Immature natural killer cell (primary cell): ENCODE measurements at places on chromosomes 3 and 15. TPM values are rescaled to one million over a fixed set of nuclear protein-coding genes. Genes with fewer than 3 reads are reported as not detected.

Gene MCF2L2
- polyA plus RNA-seq = 0.21 TPM

Gene TMEM40
- 7.0 TPM for polyA plus RNA-seq

Gene MKRN3
- not detected for polyA plus RNA-seq

Gene ROPN1B
- polyA plus RNA-seq = not detected

Gene TRIM42
- polyA plus RNA-seq = not detected

Gene RPP25
- 1.4 TPM for polyA plus RNA-seq

Gene RBP2
- polyA plus RNA-seq = not detected

Gene ZKSCAN7
- polyA plus RNA-seq = 4.5 TPM
